Activated naive CD4-positive, alpha-beta T cell treated with anti-CD3 and anti-CD28 coated beads, Interleukin-2, amount 50 U/mL, for 72 hours (primary cell): ENCODE measurements at places on chromosomes 7 and 10. TPM values are rescaled to one million over a fixed set of nuclear protein-coding genes. Genes with fewer than 3 reads are reported as not detected.

KCND2 gene
- not detected for total RNA-seq

PRTFDC1 gene
- 1.1 TPM for total RNA-seq

DNA sequence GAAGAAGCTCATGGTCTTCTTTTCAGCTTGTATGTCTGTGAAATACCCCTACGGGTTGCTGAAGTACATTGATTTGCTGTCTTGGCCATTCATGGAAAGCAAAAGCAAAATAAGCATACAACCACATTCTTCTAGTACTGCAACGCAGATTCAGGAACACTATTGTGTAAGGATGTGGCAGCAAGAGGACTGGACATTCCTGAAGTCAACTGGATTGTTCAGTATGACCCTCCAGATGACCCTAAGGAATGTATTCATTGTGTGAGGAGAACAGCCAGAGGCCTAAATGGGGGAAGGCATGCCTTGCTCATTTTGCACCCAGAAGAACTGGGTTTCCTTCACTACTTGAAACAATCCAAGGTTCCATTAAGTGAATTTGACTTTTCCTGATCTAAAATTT is 133.4 kb upstream of the ANKRD1 start:
- DNase-seq: no peak

DNA sequence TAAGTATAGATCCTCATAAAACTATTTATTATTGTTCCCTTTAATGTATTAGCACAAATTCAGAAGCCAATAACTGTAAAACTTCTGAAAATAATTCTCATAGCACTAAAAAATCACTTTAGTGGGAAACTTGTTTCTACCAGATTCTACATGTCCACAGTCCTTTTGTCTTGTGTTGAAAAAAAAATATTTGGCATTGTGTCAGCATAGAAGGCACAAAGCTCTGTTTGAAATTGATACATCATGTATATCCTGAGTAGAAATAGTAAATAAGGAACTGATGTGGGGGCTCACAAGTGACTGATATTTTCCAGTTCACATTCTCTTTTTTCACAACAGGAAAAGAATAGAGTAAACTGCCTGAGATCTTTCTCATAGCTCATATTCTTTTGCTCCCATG is 134.6 kb downstream of the GRM3 start:
- DNase-seq: no peak

- no peak for DNase-seq
Measured at GRCh38 chr10:132036153-132036886, 29.4 kb upstream of the JAKMIP3 start.
